ENCODE measurements at places on chromosomes 12 and 14. TPM values are rescaled to one million over a fixed set of nuclear protein-coding genes. Genes with fewer than 3 reads are reported as not detected.

APPL2 gene
- 119 TPM for polyA plus RNA-seq

DNA sequence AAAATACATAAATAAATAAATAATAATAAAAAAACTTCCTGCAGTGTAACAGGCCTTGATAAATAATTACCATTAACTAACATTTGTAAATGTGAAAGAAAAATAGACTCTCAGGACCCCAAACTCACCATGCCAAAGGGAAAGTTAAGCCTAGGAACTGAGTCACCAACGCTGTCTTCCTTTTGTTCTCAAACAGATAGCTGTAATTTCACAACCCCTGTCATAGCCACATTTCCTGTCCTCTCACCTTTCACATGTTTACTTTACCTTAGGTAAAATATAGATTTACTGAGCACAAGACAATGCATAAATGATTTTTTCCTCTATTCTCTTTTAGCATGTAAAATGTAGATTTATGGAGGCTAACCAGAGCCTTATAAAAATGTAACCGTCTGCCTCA lies 35.9 kb upstream of the CHST11 start:
- no peak for DNase-seq

- peak; percentile 64 for DNase-seq
Measured at GRCh38 chr14:26255213-26255612, 342.6 kb downstream of the NOVA1 start.

DNA sequence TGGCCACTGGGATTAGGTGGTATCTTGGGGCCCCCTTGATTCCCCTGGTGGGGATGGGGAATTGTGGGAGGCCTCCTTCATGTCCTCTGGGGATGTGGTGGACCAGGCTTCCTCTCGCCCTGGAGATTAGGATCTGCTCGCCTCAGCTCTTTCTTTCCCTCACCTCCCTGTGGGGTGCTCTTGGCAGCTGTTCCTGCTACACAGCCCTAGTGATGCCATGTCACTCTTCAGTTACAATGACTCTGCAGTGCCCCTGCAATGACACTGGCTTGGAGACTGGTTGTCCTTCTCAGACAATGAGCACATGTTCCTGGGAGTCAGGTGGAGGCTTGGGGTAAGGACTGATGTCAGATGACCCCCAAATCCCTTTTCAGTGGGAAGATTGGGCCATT lies 83.9 kb downstream of the ADCK1 start:
- DNase-seq: no peak

- peak; percentile 16 for DNase-seq
Measured at GRCh38 chr14:43706900-43707299, 800.2 kb downstream of the FSCB start.

- DNase-seq: no peak
Measured at GRCh38 chr14:95164506-95164905, 7.2 kb upstream of the DICER1 start.

DNA sequence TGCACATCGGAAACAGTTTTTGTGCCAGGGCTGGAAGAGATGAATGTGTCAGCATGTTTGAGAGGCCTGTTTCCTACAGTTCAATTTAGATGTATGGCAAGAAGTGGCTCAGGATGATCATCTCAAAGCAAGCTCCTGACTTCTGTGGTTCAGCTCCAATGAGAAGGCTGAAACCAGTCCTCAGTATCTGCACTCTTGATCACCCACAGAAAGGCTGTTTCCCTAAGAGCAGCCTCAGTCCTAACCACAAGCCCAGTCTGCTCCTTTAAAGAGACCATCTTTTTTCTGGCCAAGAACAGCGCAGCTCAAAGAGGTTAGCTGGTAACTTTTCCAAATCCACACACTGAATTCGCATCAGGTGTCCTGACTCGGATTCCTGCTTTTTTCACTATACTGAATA lies 19.2 kb downstream of the CSRP2 start:
- DNase-seq: no peak

All from GM23248 (cell line).